AG04450 (cell line): ENCODE measurements at places on chromosomes 7 and 10.

DNA sequence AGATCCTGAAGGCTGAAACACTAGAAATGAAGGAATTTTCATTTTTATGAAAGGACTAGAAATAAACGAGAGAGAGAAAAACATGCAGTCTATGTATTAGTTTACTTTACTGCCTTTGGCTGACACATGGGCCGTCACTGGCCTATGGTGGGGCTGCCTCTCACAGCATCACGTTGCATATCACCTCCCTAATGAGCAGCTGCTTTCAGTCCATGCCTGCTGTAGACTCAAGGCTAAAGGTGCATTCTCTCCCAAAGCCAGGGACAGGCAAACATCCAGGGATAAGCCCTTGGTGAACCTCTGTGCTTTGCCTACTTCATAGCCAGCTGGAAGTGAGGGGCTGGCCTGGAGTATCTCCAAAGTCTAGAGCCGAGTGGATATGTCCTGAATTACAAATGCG lies 359.4 kb downstream of the GPAM start:
- no peak for DNase-seq

GRCh38 chr10:124680675-124681074 lies 63.5 kb downstream of the FAM53B start:
- DNase-seq = no peak

DNA sequence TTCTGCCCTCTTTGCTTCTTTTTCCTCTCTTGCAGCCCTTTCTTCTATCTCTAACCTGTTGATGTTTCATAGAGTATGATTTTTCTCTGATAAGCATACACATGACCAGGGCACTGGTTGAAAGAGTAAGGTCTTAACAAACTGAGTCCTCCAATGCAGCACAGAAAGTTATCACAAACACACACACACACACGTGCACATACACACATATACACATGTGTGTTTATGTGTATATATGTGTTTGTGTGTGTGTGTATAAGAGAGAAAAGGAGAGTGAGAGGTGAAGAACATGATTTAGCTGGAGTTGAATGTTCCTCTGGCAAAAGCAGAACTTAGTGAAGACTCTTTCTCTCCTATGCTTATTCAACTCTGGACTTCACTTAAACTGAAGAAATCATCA lies 130.0 kb downstream of the KLF6 start:
- no peak for DNase-seq

- DNase-seq = no peak
Measured at GRCh38 chr7:29484280-29484679, 79.4 kb upstream of the PRR15 start.

DNA sequence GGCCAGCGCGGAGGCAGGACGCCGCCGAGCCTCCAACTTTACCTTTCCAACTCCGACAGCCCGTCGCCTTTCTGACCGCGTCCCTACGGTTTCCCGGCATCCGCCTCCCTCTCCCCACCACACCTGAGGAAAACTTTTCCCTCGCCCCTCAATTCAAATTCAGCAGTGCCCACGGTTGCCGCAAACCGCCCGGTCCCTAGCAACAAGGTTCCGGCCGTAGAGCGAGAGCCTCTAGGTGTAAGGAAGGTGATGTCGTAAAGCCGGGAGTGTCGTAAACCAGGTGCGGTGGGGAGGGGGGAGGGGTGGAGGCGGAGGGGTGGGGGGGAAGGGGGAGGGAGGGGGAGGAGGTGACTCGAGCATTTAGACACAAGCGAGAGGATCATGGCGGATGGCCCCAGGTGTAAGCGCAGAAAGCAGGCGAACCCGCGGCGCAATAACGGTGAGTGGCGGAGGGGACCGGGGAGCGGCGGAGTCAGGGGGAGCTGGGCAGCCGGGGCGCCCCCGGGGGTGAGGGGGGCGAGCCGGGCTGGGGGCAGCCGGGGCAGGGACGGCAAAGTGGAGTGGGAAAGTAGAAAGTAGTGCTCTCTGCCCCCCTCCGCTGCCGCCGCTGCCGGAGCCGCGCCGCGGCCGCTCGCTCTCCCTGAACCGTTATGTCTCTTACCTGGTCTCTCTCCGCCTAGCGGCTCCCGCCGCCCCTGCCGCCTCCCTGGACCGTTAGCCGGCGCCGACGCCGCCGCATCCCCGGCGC lies at the start of gene ZEB1:
ZEB1 (plus strand) TSS at position 363 of the 748 bp plus-strand sequence; CDS start at position 382, 19 bp downstream.
- DNase-seq = peak; percentile 79

DNA sequence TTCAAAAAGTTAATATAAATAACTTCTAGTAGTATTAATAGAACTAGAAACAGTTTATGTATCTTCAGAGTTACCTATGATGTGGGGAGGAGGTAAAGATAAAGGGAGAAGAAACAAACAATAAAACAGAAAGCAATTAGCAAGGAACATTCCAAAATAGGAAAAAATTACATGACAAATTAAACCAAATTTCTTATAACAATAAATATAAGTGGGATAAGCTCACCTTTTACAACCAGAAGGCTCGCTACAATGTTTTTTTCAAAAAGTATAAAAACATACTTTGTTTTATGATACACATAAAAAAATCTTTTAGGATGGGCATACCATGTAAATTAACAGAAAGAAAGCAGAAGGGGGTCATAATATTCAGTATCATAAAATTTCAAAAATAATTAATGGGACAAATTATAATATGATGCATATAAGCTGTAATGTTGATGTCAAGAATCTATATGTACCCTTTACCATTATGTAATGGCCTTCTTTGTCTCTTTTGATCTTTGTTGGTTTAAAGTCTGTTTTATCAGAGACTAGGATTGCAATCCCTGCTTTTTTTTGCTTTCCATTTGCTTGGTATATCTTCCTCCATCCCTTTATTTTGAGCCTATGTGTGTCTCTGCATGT lies 31.8 kb downstream of the GLCCI1 start:
- DNase-seq = no peak

- no peak for DNase-seq
Measured at GRCh38 chr10:44759122-44759521, 152.0 kb upstream of the TMEM72 start.

GRCh38 chr10:63439607-63440006 lies 26.2 kb downstream of the JMJD1C start:
- no peak for DNase-seq

DNA sequence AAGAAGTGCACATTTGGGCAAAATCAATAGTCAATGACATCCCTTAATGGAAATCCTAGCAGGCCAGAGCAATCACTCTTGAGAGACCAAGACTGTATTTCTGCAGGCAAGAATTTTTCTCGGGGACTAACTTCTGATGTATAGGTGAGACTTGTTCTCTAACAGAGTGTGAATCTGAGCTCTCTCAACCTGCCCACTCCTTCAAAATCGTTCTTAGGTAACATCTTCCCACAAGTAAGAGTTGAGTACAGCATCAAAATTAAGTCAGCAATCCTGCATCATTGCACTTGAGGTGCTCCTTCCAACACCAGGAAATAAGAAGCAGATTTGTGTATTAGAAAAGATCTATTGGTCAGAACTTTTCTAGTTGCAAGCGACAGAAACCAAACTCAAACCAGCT lies 25.6 kb upstream of the GFRA1 start:
- no peak for DNase-seq

GRCh38 chr7:116671681-116672595 lies at the start of gene MET:
Gene MET (plus strand): TSS chr7:116672196. CDS start chr7:116699085, 26,889 bp downstream.
- DNase-seq = peak; percentile 21

GRCh38 chr10:49309691-49310411 lies 10.9 kb downstream of the C10orf71 start:
- no peak for DNase-seq

DNA sequence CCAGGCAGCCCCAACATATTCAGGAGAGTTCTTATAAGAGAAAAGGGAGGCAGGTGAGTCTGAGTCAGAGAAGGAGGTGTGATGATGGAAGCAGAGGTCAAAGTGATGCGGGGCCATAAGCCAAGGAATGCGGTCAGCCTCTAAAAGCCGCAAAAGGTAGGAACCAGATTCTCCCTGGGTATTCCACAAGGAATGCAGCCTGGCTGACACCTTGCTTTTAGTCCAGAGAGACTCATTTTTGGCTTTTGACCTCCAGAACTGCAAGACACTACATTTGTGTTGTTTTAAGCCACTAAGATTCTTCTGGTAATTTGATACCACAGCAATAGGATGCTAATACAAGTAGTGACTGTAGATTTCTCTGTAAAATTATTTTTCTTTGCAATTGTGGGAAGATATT lies 151.5 kb upstream of the EEPD1 start:
- DNase-seq = no peak

DNA sequence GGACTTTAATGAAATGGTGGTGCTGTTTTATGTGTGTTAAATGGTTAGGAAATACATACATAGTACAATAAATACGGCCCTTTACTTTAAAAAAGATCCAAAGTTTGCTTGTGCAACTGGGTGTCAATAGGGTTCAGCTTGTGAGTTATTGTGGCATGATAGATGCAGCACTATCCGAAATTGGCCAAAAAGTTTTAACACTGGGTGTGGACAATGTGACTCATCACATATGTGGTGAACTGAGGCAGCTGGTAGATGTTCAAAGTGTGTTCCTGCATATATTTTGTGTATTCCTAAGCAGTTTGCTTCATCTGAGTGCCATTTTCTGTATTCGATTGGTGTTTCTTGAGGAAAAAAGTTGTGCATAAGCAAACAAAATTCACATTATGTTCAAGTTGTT lies 473.1 kb downstream of the KIF20B start:
- DNase-seq = no peak

GRCh38 chr10:87803328-87803727 lies 14.7 kb downstream of the ATAD1 start:
- no peak for DNase-seq

DNA sequence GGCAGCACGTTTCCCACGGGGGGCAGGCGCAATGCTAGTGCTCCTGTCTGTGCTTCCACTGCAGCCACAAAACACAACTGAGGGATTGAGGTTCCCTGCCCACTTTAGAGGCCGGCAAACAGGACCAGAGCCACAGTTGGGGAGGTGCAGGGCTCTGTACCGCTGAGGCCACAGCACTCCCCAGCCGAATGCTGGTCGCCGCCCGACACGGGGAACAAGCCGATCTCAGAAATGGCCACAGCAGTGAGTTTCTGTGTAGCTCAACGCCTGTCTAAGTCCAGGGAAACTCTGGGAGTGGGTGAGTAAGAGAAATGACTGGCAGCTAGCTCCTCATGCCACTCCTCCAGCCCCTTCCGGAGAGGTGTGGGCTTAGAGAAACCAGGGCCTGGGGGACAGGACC lies 194.0 kb upstream of the VWC2 start:
- DNase-seq = no peak

- DNase-seq = no peak
Measured at GRCh38 chr10:128411643-128412042, 285.4 kb upstream of the MKI67 start.

- DNase-seq = no peak
Measured at GRCh38 chr10:24428410-24428782, 219.5 kb downstream of the KIAA1217 start.

- no peak for DNase-seq
Measured at GRCh38 chr10:20797290-20797689, 99.8 kb downstream of the NEBL start.

- no peak for DNase-seq
Measured at GRCh38 chr10:78414380-78414779, 380.7 kb downstream of the RPS24 start.

GRCh38 chr10:69456880-69457693 lies 5.8 kb downstream of the TSPAN15 start:
- DNase-seq = no peak

DNA sequence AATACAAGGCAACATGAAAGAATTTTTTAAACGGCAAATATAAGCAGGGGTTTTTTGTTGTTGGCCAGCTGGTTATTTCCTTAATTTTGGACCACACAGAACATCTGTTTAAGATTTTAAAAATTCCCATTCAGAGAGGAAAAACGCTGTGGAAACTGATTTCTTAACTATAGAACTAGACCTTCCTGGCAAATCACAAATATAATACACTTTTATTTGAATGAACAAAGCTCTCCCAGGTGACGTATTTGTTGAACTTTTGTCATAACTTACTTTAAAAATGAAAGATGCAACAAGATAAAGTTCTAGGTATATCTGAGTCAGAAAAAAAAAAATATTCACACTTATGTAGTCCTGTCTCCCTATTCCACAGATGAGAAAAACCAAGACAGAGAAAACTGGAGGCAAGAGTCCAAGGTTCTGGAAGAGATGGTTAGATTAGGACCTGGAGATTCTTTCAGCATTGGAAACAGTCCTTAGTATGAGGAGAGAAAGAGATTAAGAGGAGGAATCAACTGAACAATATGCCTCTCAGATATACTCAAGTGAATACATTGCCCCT lies 269.1 kb downstream of the NEBL start:
- no peak for DNase-seq

- DNase-seq = no peak
Measured at GRCh38 chr10:50992356-50992901, 81.9 kb upstream of the PRKG1 start.

- no peak for DNase-seq
Measured at GRCh38 chr7:55481155-55481554, 91.1 kb downstream of the VOPP1 start.

- DNase-seq = no peak
Measured at GRCh38 chr7:145252031-145252430, 416.2 kb upstream of the TPK1 start.

DNA sequence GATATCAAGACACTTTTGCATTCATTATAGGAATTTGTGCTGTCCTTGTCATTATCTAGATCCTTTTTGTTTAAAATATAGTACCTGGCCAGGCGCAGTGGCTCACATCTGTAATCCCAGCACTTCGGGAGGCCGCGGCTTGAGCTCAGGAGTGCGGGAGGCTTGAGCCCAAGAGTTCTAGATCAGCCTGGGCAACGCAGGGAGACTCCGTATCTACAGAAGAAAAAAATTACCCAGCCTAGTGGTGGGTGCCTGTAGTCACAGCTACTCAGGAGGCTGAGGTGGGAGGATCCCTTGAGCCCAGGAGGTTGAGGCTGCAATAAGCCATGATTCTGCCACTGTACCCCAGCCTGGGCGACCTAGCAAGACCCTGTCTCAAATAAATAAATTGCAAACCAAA lies 621 bp upstream of the MORN4 start:
- DNase-seq = no peak

DNA sequence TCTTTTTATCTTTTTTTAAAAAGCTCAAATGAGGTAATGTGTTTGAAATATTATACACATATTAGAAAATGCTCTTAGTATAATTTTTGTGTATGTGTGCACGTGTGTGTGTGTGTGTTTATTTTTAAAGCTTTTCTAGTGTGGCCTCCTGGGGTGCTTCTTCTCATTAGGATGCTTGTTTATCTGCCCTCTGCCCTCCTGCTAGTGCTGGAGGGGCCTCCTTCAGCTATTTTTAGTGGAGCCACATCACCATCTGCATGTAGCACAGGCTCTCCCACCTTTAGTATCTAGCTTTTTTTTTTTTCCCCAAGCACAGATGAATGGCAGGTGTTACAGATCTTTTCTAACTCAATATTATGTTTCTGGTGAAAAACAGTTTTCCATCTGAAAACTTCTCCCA lies 155.7 kb upstream of the TMEM229A start:
- no peak for DNase-seq

DNA sequence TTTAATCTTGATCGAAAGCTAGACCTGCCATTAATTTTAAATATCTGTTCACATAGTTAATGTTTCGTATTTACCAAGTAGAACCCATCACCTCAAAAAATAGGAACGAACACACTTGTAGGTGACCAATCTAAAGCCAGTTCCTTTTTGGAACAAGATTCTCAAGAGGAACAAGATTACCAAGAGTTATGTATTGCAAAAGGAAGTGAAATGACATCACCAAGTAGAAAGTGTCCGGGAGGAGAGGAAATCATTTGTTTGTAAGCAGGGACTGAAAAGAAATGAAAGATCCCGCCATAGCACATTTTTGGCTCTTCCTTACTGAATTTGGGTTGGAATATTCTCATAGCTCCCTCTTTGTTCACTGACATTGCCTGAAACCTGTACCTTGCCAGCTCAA lies 1200.5 kb downstream of the SORCS1 start:
- no peak for DNase-seq

- no peak for DNase-seq
Measured at GRCh38 chr7:67743501-67743900, 746.9 kb downstream of the TYW1 start.
